ENCODE measurements at places on chromosomes 2 and 18. TPM values are rescaled to one million over a fixed set of nuclear protein-coding genes. Genes with fewer than 3 reads are reported as not detected.

The HTR2B gene
- 0.14 TPM for total RNA-seq

The PLB1 gene
- total RNA-seq, result 7.2 TPM

The KIAA1328 gene
- 5.7 TPM for total RNA-seq

The CYTIP gene
- 10.7 TPM for total RNA-seq

DNA sequence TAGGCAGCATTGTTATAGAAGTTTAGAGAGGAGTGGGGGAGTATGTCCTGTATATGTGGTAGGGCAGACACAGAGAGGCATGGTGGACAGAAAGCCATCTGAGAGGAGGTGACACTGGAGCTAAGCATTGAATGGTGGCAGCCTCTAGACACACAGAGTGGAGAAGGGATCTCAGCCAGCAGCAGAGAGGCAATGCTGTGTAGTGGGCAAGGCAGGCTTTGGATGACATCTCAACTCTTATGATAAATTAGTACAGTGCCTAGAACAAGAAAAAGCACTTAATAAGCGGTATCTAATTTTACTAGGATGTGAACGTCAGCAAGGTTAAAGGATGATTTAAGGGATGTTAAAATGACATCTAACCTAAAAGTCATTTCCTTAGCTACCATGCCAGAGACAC lies 22.5 kb upstream of the CERS6 start:
- DNase-seq, result no peak

- no peak for DNase-seq
Measured at GRCh38 chr2:47655563-47655880, 127.4 kb upstream of the MSH6 start.

GRCh38 chr2:131535526-131535925 lies 7.8 kb downstream of the CCDC74A start:
- DNase-seq, result no peak

DNA sequence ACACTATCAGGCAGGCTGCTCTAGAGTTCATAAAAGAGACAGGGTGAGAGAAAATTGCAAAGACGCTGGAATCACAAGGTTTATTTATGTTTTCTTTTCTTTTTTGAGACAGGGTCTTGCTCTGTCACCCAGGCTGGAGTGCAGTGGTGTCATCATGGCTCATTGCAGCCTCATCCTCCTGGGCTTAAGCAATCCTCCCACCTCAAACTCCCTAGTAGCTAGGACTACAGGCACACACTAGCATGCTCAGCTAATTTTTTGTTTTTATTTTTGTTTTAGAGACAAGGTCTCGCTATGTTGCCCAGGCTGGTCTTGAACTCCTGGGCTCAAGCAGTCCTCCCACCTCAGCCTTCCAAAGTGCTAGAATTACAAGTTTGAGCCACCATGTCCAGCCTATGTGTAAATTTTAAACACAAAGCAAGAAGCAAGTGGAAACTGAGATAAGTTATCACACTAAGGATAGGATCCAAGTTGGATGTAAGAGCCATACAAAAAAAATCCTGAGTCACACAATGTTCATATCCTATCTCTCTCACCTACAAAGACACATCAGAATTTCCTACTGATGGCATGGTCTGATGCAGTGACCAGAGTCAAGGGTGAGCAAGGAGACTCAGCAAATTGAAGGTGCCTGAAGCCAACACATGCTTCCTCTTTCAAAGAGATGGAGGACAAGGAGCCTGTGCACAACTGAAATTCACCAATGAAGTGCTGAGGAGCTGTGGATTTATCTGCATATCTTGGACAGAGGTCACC lies 31.4 kb downstream of the MYL12B start:
- no peak for DNase-seq

DNA sequence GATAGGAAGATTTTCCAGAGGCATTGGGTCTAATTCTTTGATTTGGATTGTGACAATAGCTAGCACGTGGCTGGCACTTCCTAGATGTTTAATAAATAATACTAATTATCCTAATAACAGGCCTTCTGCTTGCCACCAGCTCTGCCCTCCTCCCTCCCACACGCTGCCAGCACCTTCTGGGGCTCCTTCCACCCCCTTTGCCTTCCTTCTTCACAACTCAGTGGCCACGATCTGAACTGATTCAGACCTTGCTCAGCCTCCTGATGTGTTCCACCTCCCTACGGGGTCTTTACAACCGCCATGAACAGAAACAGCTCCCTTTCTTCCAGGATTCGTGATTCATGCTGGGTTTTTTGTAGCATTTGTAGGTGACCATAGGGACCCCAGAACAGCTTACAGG lies 310.3 kb upstream of the HS6ST1 start:
- no peak for DNase-seq
